Right renal cortex interstitium (tissue), 3 donors: ENCODE measurements at places on chromosomes 2 and 18. TPM values are rescaled to one million over a fixed set of nuclear protein-coding genes. Genes with fewer than 3 reads are reported as not detected.

- DNase-seq: no peak
Measured at GRCh38 chr2:154638783-154639182, 59.7 kb upstream of the KCNJ3 start.

- no peak for DNase-seq
Measured at GRCh38 chr2:100993294-100993693, 8.8 kb upstream of the RPL31 start.

The LCT gene
- not detected for polyA plus RNA-seq

The FBLN7 gene
- 12.5 TPM for polyA plus RNA-seq

DNA sequence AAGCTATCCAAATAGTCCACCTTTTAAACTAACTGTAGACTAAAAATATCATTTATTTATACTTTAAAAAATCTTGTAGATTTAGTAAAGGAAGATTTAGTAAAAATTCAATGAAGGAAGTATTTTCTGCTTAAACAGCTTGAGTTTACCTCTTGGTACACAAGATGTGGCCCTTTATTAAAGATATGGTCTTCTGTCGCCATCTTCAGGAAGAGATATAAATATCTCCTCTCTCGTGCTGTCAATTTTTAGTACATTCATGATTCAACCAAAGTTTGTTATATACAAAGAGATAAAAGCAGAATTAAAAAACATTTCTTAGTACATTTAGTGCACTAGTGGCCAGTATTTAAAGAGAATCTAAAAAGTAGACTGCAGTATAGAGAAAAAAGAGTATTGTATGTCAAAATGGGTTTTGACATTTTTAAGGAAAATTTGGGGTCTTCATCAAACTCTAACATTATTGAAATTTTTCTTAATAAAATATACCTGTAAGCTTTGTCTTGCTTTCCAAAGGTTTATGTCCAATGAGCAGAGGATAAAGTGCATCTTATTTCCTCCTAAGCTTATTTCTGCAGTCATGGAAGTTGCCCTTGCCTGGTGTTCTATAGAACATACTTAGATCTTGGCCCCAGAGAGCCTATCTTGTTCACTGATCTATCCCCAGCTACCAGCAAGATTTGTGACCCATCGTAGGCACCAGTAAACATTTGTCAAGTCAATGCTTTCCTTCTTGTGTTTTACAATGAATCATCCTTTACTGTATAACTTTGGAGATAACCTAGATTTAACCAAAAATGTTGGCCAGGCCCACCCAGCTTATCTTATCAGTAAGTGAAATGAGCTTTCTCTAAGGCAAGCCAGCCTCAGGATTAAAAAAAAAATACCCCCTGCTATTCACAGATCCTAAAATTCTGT, 18.5 kb upstream of the EML6 start:
- DNase-seq: peak; percentile 27

The MGAT4A gene
- 31.8 TPM for polyA plus RNA-seq

The RUFY4 gene
- polyA plus RNA-seq: 0.08 TPM

DNA sequence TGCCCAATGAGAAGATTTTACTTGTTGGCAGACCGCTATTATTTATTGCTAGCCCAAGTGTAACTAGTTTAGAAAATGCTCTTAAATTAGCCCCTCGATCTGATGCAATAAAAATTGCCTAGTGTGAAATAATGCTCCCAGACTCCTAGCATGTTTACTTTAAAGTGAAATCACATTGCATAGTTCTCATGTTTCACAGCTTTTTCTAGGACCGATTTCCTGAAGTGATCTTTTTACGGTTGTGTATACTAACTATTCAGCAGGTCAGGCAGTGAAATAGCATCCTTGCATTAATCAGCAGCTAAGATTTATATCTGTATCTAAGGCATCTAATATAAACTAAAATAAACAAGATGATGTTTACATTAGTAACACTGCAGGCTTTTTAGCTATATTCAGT, 52.4 kb downstream of the PMS1 start:
- DNase-seq: no peak

The ST8SIA5 gene
- 0.37 TPM for polyA plus RNA-seq

DNA sequence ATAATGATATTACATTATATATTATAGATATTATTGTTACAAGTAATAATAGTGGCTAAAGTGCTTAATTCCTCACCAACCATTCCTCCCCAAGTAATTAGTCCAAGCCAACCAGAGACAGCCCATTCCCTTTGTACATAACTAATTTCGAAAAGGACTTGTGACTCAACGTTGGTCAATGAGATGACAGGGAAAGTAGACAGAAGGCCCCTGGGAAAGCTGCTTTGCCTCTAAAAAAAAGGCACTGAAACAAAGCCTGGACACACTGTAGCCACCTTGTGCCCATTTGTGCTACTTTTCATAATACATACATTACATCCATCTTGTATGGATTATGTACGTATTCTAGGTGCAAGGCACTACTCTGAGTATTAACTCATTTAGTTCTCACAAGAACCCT, 28.8 kb downstream of the COLEC12 start:
- no peak for DNase-seq

GRCh38 chr2:54966165-54966832, 84.0 kb downstream of the RTN4 start:
- no peak for DNase-seq

The AKAIN1 gene
- not detected for polyA plus RNA-seq

GRCh38 chr2:19124135-19124534, 234.3 kb downstream of the OSR1 start:
- no peak for DNase-seq

- DNase-seq: peak; percentile 79
Measured at GRCh38 chr2:10057231-10058107, 14.1 kb downstream of the KLF11 start.

The ALK gene
- polyA plus RNA-seq: 0.29 TPM

The NCKAP5 gene
- polyA plus RNA-seq: 8.2 TPM

- DNase-seq: no peak
Measured at GRCh38 chr2:10964052-10964790, 52.5 kb downstream of the KCNF1 start.

- no peak for DNase-seq
Measured at GRCh38 chr18:604771-605170, 8.0 kb downstream of the CLUL1 start.

The ABHD1 gene
- polyA plus RNA-seq: 1.3 TPM

The PCGF1 gene
- 27.6 TPM for polyA plus RNA-seq

GRCh38 chr2:45554073-45554741, 56.9 kb downstream of the SRBD1 start:
- DNase-seq: no peak

The USP34 gene
- polyA plus RNA-seq: 129 TPM

GRCh38 chr2:118803012-118803411, 44.4 kb downstream of the EN1 start:
- DNase-seq: no peak
